Stimulated activated CD8-positive, alpha-beta memory T cell treated with anti-CD3 and anti-CD28 coated beads, Interleukin-4, amount 100 ng/mL, for 1 hour (primary cell): ENCODE measurements at places on chromosomes 11 and 22.

DNA sequence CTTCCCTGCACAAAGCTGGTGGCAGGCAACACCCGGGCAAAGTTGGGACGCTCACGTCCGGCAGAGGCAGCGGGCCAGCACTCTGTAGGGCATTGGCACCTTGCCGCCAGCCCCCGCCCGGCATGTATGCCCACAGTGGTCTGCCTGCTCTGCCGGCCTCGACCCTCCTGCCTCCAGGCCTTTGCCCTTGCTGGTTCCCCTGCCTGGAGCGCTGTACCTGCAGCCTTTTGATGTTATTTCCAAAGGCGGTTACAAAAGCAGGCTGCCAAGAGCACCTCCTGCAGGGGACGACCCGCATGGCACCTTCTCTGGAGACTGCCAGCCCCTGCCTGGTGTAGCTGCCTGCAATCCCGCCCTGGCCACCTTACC is 56.5 kb upstream of the SHISAL1 start:
- no peak for DNase-seq

- no peak for DNase-seq
Measured at GRCh38 chr11:127612607-127613006, 612.0 kb upstream of the KIRREL3 start.

GRCh38 chr11:66915866-66916265 is 42.3 kb downstream of the PC start:
- no peak for DNase-seq

DNA sequence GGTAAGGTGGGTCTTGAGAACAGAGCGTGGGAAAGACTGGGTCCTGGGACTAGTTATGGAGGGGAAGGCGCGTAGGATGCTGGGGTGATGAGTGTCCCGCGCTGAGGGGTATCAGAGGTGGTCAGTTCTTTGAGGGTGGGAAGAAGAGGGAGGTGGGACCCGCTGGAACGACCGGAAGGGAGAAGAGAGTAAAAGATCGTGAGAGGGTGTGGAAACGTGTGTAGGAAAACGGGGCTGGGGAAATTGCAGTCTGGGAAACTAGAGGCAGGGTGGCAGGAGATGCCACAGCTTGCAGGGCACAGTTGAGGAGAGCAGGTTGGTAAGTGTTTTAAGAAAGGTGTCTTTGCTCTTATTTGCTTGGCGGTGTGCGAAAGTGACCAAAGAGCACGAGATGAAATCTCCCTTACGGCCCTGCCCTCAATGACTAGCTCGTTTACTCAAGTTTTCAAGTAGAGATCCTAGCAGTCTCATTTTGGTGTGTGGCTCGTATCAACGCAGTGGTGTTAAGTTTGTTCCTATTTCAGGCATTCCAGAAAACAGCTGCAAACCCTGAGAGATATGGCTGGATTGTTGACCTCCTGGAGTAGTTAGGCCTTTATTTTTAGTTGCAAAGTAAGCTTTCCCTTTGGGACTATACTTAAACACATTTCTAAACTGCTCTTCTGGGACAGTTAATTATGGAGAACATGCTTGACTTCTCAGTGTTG is 615 bp downstream of the STT3A start:
- no peak for DNase-seq

DNA sequence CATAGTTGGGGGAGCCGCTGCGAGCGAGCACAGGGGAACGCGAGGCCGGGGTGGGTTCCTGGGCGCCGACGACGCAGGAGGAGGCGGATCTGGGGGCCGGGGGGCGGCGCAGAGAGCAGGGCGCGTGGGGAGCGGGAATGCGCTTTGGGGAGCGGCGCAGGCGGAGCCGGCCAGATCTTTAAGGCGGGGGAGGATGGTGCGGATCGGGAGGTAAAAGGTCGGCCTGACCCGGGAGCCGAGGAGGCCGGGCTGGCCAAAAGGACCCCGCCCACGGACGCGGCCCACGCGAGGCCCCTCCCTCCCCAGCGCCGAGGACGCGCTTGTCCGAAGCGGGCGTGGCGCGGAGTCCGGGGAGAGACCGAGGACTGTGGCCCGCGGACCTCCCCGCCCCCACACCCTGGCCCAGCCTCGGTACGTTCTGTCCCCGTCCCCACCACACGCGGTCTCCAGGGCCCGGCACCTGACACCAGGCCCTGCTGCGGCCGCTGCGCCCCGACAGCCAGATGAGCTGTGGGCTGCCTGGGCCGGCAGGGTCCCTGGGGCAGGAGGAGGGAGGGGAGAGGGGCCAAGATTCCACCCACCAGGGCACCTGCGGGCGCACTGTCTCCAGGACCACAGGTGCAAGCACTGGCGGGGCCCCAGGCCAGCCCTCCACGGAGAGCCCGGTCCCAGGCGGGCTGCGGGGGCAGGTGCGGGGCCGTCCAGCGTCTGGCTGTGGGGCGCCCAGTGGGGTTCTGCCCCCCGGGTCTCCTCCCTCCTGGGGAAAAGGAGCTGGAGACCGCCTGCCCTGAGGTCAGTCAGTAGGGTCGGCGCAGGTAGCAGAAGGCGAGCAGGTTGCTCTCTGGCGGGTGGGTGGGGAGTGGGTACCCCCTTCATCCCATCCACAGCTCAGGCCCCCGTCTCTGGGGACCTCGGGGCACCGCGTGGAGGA is 10.9 kb downstream of the PIM3 start:
- DNase-seq = no peak

DNA sequence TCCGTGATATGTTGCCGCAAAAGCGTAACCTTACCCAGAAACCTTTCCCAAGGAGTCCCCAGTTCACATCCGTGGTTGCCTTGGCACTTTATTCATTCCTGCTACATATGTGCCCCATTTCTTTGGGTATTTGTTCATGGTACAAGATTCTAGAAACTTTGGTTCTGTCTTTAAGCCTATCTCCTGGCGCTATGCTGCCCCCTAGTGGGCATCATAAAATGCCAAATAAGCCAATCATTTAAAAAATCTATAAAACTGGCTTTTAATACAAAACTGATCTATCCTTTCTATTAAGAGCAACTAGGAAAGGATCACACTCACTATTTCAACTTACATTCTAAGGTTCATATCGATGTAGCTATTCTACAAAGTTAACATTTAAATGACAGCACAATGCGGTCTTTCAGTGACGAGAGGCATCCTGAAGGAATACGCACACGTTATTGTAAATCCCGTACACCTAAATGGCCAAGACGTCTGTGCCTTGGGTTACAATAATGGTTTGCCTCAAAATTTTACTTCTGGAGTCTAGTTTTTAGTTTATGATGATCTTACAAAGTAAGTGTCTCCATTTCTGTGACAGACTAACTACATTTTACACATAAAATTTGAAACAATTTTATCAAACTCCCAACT is 16.2 kb downstream of the PIWIL3 start:
- peak; percentile 23 for DNase-seq

DNA sequence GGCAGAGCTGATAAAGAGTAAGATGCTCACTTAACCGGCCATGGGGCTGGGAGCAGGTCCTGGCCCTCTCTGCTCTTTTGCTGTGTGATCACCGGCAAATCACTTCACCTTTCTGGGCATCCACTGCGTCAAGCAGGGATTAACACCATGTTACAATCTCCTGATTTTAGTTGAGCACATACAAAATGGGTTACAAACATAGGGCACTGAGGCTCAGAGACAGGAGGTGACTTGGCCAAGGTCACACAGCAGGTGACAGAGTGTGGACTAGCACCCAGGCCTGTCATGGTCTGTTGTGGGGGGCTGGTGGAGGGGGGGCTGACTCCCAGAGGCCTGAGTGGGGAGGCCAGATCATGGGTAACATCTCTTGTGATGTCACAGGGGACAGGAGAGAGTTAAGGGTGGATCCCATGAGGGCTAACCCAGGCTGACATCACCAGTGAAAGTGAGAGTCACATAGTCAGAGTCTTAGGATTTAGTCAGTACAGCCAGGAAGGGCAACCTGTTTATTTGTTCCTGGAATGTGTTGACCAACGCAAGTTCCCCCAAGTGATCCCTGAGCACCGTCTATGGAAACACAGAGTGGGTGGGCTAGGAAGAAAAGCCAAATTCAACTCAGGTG is 27.8 kb downstream of the GDPD5 start:
- DNase-seq = no peak

GRCh38 chr11:20111871-20112270 is 48.4 kb downstream of the DBX1 start:
- no peak for DNase-seq

- DNase-seq = peak; percentile 46
Measured at GRCh38 chr11:129695571-129696308, 119.9 kb upstream of the TMEM45B start.

GRCh38 chr11:117901601-117902000 is 25.1 kb upstream of the FXYD6 start:
- no peak for DNase-seq

GRCh38 chr11:69065147-69065710 is 16.5 kb downstream of the TPCN2 start:
- no peak for DNase-seq

DNA sequence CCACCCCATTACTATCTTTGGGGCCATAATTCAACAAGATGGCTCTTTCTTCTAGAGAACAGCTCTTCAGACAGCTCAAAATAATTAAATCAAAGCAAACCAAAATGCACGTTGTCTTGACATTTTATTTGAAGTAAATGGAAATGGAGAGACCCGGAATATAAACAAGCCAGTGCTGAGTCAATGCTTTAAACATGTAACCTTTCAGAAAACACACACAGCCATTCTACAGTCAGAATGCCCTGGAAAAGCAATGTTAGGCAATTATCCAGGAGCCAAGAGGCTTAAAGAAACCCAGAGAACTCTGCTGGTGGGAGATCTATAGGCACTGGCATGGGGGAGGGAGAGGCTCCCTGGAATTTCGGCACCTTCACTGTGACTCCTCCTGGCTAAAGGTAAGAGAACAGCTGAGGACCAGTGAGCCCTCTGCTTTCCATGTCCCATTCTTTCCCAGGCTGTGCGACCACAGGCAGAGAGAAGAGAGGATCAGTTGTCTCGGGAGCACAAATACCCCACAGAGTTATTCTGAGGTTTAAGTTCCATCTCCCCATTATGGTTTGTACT is 254.0 kb upstream of the CCDC90B start:
- DNase-seq = no peak

GRCh38 chr11:76708972-76709660 is 38.6 kb upstream of the LRRC32 start:
- no peak for DNase-seq

GRCh38 chr22:37214731-37215030 is 2.4 kb upstream of the SSTR3 start:
- no peak for DNase-seq

- DNase-seq = no peak
Measured at GRCh38 chr11:73734993-73735392, 25.9 kb downstream of the RAB6A start.

GRCh38 chr11:95212609-95213008 is 18.4 kb downstream of the SESN3 start:
- DNase-seq = no peak

- DNase-seq = no peak
Measured at GRCh38 chr11:76392870-76393269, 11.7 kb downstream of the GVQW3 start.

GRCh38 chr11:17631702-17632365 is 84.8 kb downstream of the OTOG start:
- DNase-seq = no peak

DNA sequence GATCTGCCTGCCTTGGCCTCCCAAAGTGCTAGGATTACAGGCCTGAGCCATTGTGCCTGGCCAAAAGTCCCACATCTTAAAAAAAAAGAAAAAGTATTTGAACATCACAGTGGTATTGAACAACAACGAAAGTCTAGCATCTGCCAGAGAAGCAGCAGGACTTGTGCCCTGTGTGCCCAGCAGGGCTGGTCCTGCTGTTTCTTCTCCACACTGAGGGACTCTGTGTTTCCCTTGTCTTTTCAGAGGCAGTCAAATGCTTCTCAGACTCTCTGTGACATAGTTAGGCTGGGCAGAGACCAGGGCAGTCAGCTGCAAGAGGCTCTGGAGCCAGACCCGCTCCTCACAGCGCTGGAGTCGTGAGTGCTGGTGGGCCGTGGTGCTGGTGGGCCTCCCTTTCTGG is 56.2 kb downstream of the SBF1 start:
- DNase-seq = no peak

DNA sequence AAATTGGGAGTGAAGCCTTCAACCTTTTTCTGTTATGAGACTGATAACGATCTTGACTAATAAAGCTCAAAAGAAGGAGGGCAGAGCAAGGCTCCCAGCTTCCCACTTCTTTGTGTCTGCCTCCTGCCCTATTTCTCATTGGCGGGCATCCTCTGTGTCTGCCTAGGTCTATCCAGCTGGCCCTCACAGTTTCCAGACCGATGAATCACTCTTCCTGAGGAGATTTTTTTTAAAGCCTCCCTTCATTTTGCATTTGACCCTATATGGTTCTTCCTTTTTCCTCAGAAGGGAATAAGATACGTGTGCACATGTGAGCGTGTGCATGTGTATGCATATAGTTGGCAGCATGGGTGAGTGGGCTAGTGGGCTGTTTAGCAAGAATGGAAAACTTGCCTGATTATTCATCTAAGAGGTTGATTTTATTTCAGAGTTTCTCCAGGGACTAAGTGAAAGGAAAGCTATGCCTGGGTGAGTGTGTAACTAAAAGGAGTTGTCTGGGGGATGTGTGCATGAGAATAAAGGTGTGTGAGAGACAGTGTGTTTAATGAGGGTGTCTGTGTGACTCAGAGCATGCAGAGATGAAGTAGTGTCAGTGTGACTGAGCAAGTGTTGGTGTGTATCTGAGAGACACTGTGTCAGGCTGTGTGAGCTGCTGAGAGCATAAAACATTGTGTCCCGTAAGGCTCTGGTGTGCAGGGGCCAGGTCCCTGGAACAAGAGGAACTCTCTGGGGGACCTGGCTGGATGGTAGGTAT is 12.2 kb downstream of the PHLDB1 start:
- DNase-seq = no peak

DNA sequence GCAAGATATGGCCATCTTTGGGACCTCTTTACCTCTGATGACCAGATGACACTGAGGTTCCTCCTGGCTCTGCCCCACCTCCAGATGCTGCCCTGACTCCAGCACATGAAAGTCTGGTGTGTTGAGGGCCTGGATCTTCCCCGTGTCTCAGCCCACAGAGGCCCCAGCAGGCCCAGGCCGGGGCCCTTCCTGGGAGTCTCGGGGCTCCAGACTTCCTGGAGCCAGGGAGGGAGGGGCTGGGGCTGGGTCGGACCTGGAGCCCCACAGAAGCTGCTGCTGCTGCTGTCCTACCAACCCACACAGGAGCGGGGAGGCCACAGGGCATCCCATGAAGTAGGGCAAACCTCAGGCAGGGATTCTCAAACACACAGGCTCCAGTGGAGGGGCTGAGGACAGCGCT is 32.2 kb upstream of the WNT11 start:
- DNase-seq = no peak

- DNase-seq = no peak
Measured at GRCh38 chr11:2789331-2789730, 89.5 kb upstream of the KCNQ1OT1 start.

GRCh38 chr11:71153005-71153390 is 99.4 kb downstream of the SHANK2 start:
- no peak for DNase-seq

DNA sequence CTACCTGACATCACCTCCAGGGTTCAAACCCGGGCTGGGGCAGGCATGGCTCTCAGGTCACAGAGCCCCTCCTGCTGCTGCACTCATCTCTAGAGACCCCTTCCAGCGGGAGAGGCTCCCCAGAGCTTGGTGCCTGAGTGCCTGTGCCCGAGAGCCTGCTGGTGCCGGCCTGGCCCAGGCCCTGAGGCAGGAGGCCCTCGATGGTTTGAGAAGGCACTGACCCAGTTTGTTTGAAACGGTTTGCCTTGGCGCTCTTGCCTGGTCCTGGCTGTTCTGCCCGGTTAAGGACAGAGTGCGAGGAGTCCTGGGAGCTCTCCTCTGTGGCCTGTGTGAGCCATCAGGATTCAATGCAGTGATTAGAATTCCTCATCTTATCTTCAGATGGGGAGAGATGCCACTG is 88.9 kb downstream of the TBC1D22A start:
- no peak for DNase-seq

GRCh38 chr11:92390783-92391182 is 166.2 kb downstream of the FAT3 start:
- DNase-seq = no peak
